ENCODE measurements at places on chromosomes 11 and 22.

- no peak for DNase-seq
These were observed 90.6 kb downstream of the TSPAN18 start for GRCh38 chr11:44817207-44817949.

DNA sequence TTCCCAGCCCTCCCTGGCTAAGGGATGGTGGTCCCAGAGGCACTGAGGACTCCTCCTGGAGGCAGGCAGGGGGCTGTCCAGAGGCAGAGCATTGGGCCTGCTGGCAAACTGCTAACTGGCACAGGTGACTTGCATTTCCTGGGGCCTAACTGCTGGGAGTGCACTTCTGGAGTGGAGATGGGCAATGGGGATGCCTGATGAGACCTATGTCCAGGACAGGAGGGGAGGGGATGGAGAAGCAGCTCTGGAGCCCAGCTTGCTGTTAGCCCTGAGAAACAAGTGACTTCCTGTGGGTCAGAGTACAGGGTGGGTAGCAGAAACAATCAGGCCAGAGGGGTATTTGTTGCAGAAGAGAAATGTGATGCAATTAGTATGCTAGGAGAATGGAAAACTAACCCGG, 253.2 kb downstream of the ST3GAL4 start:
- DNase-seq: no peak

- no peak for DNase-seq
These were observed 58.7 kb downstream of the ZNF280B start for GRCh38 chr22:22449819-22450218.

DNA sequence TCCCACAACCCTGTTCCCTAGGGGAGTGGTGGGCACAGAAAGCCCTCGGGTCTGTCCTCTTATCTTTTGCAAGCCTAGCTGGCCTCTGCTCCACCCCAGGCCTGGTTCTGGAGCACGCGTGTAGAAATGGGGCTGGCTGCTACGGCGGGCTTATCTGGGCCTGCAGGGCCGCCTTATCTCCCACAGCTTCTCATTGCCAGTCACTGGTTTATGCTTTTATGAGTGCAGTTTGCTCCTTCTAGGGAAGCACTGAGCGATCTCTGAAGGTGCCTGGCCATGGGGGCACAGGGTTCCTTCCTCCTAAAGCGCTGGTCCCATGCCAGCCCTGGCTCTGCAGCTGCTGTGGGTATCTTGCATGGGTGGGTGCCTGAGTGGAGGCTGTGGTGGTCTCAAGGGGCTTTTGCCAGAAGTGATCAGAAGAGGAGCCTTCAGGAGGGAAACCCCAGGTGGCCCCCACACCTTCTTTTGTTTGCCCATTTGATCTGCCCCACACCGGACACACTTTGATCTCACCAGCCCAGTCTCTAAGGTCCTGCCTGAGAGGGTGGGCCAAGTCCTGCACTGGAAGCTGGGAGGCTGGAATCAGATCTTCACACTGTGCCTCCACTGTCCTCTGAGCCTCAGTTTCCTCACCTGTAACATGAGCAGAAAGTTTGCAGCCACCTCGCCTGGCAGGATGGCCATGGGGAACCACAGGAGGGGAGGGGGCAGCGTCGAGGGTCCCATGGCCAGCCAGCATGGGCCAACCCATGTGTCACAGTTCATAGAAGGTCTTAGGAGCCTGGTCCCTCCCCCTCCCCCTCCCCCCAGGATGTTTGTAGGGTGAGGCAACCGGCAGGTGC, 86.6 kb upstream of the FGF3 start:
- DNase-seq: no peak

DNA sequence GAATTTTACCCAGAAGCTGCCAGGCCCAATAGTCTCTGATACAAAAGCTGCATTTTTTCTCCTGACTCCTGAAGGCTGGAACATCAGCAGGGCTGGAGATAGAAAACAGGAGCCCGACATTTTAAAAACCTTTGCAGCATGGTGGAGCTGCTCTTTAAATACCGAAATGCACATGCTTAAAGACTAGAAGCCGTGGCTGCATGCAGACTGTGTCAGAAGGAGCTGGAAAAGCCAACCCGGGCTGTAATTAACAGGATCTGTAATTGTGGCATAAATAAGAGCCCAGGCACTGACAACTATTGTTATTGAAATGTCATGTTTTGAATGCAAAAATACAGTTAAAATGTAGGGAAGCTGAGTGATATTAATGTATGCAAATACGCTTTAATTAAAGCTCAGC, 304.9 kb upstream of the PLET1 start:
- no peak for DNase-seq

DNA sequence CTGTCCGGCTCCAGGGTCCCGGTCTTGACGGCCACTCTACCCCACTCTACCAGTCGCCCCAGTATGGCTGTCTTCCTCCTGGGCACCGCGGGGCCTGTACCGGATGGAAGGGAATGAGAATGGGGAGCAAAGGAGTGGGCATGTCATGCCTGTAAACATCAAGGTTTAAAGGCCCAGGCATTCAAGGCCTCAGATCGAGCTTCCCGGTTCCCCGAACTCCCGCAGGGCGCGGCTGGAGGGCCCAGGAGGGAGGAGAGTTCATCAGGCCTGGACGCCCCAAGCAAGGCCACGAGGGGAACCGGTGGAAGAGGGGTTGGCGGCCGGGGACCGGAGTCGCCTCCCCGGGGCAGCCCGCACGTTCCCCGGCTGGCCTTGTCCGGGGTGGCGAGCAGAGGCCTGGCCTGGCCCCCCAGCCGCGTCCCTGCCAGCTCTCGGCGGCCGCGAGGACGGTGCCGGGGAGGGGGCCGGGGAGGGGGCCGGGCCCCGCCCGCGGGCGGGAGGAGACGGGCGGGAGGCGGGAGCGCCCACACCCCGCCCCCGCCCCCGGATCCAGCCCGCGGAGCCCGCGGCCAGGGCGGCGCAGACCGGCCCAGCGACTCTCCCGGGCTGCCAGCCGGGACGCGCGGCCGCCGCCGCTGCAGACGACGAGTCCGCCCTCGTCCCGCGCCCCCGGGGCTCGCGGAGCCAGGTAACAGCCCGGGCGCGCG, at the start of gene CDC42EP1:
TSS of gene CDC42EP1 (plus strand) at position 580 of the 707 bp plus-strand sequence. CDS start 5,870 bp downstream, outside the sequence.
- no peak for DNase-seq

- DNase-seq: no peak
These were observed 129.9 kb upstream of the TTC12 start for GRCh38 chr11:113184498-113184897.

GRCh38 chr11:76206327-76207081, at the start of gene WNT11:
WNT11 (minus strand) TSS chr11:76206502; CDS start chr11:76206407, 95 bp downstream.
- DNase-seq: peak; percentile 19

DNA sequence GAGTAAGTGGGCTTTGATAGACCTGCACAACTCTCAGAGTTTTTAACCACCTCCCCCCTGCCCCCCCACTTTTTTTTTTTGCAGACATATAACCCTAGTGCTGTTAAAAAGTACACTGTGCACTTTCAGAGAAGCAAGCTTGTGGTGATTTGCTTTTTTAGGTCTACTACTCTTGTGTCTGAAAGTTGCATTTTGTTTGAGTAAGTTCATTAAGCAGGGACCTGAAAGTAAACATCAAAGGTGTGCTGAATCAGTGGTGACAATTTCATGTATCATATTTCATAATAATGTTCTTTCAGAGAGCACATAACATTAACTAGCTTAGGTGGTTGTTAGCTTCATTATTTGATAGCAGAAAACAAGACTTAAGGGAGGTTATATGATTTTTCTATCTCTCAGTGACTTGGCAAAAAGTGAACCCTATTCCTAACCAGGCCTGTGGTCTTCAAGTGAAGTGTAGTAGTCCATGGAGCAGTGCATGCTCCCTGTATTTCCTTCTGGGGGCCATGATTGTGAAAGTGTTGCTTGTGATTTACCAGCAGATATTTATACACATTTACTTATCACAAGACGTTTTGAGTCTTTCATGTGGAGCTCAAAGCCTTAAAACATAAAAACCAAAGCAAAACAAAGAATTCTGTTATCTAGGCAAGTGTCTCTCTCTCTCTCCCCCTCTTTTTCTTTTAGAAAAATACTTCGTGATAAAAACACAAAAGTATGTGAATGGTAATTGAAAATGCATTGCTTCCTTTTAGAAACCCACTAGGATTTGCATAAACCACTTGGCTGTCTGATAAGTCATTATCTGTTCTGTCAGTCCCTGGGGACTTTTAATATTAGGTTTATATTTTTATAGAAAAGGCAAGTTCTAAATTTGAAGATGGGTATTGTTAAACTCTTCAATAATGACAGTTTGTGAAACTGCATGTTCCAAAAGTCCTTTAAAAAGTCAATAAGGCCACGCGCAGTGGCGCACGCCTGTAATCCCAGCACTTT, 7.5 kb upstream of the RAG2 start:
- no peak for DNase-seq

DNA sequence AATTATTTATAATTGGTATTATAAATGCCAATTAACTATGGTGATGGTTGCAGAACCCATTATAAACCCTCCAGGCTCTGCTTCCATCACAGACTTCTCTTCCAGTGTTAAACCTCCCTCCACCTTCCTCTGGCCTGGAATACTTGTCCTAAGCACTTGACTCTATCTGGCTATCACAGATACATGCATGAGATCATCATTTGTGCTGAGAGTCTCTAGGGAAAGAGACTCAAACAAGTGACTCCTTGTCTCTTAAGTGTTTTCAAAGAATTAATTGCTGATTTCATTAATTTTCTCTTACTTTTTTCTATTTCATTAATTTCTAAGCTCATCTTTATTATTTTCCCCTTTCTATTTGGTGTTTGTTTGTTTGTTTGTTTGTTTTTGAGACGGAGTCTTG, 29.1 kb downstream of the RTL6 start:
- DNase-seq: no peak

- DNase-seq: no peak
These were observed 217.8 kb upstream of the TBCEL start for GRCh38 chr11:120805960-120806555.

DNA sequence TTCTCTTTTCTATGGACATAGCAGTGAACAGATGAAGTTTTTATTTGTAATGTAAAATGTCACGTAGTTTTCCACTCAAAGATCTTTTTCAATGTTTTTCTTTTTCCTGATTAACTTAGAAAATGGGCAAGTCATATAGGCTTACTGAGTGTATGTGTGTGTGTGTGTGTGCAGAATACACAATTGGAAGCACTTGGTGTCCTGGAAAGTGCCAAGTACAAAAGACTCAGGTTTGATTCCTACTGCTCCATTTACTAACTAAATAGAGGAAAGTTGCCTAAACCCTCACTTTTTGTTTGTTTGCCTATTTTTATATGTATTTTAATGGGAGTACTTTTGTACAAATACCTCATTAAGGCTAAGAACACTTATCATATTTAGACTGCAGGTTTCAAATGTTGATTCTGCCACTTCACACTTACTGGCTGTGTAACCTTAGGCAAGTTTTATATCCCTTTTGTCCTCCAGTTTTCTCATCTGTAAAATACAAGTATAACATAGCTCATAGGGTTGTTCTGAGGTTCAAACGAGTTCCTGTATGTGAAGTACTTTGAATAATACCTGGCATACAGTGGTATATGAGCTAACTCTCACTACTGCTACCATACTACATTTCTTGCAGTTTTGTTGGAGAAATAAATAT, 90.1 kb downstream of the TYR start:
- no peak for DNase-seq

- DNase-seq: no peak
These were observed 29.1 kb upstream of the TP53I11 start for GRCh38 chr11:44979543-44980399.

DNA sequence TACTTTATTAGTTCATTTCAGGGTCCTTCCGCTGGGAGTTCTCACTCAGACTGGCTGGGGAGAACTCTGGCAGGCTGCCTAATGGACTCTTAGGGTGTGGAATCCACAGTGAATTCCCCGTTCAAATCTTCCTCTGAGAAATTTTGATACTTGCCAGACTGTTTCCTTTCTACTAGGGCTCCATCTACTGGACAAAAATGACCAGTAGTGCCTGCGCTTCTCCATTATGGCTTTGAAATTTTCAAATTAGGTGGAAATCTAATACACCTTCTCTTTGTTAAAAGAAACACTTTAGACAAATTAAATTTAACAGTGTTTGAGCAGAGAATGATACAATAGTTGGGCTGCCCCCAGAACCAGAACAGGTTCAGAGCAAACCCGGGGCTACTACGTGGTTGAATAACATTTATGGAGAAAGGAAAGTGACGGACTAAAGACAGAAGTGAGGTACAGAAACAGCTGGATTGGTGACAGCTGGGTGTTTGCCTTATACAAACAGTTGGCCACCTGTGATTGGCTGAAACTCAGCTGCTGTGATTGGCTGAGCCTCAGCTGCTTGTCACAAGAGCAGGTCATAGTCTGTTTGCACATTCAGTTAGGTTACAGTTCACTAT, 52.9 kb upstream of the FDX1 start:
- peak; percentile 59 for DNase-seq

DNA sequence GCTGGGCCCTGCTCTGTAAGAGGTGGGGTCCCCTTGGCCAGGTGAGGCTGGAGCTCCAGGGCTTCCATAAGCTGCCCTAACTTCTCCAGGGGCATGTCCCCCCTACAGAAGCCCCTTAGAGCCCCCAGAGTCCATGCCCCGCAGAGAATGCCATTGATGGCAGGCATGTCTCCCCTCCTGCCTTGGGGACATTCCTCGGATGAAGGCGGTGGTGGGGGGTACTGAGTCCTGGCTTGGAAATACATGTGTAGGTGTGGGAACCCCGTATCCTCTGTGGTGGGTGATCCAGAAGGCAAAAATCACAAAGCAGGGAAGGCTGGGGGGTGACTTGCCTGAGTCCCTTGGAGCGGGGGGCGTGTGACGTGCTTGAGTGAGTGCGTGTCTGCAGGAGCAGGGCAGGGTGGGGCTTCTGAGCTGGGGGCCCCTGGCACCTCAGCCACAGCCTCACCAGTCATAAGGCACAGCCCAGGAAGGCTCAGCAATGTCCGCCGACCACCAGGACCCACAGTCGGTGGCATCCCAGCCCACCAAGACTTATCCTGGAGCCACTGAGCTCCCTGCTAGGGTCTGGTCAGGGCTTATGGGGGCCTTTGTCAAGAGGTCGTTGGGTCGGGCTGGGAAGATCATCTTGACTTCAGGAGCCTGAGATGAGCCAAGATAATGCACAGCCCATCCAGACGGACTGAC, 69.8 kb upstream of the KCNQ1OT1 start:
- no peak for DNase-seq

GRCh38 chr11:35118906-35119305, 20.1 kb upstream of the CD44 start:
- no peak for DNase-seq

DNA sequence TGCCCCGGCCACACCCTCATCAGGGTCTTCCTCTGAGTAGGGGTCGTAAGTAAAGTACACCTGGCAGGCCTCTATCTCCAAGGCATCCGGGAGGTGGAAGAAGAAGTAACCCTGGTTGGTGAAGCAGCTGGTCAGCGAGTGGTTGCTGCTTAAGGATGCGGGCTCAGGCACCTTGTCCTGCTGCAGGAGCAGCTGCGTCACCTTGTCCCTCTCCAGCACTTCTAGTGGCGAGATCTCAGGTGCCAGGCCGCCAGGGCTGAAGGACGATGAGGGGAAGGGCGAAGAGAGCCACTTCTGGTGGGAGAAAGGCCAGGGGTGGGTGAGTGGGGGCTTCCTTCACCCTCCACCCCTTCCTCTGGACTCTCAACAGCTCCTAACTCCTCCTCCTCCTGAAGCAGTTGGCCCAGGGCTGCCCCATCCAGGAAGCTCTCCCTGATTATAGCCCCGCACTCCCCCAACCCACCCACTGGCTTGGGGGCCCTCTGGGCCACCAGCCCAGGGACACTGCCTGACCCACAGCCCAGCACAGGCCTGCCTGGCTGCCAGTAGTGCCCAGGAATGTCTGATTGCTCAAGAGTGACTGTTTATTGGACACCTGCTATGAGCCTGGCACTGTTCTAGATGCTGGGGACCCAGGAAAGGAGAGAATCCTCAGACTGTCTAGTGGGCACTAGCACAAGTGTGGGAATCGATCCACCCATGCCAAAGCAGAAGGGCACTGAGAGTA, 19.2 kb upstream of the TMPRSS6 start:
- DNase-seq: no peak

All from CD4-positive, alpha-beta T cell treated with Interleukin-10 for 1 hour (primary cell).